ENCODE measurements at places on chromosomes 12 and 14. TPM values are rescaled to one million over a fixed set of nuclear protein-coding genes. Genes with fewer than 3 reads are reported as not detected.

Gene RIPK3
- 0.50 TPM for total RNA-seq

Gene EEF1AKMT3
- total RNA-seq, result 11.8 TPM

Gene ACRBP
- 3.1 TPM for total RNA-seq

Gene KRT75
- total RNA-seq, result not detected

Gene PLEKHD1
- total RNA-seq, result 0.22 TPM

Gene ATP6V1D
- 234 TPM for total RNA-seq

Gene MMAB
- total RNA-seq, result 78.6 TPM

Gene INHBC
- total RNA-seq, result not detected

Gene HOXC10
- 3.4 TPM for total RNA-seq

Gene AQP6
- total RNA-seq, result not detected

Gene C12orf42
- not detected for total RNA-seq

Gene APOLD1
- 7.6 TPM for total RNA-seq

Gene SLC22A17
- 28.6 TPM for total RNA-seq

Gene TMEM132D
- not detected for total RNA-seq

Gene ASPG
- total RNA-seq, result 5.0 TPM

Gene C12orf54
- total RNA-seq, result not detected

Gene APAF1
- 6.7 TPM for total RNA-seq

Gene PMEL
- total RNA-seq, result 0.69 TPM

Gene LRRC10
- total RNA-seq, result not detected

Gene RILPL2
- 3.2 TPM for total RNA-seq

Gene P2RX2
- total RNA-seq, result not detected

Gene CD27
- 0.54 TPM for total RNA-seq

Gene AICDA
- not detected for total RNA-seq

Gene SPTB
- total RNA-seq, result 2.6 TPM

Gene TTC6
- total RNA-seq, result not detected

Gene TMPRSS12
- total RNA-seq, result not detected

Gene TRHDE
- 0.68 TPM for total RNA-seq

Gene ACVRL1
- 98.4 TPM for total RNA-seq

Gene CRIP1
- total RNA-seq, result 1.9 TPM

Gene LRRIQ1
- total RNA-seq, result 0.22 TPM

Gene ISM2
- total RNA-seq, result not detected

Gene KRT83
- not detected for total RNA-seq

Gene TEDC1
- 3.0 TPM for total RNA-seq

Gene RARG
- 25.9 TPM for total RNA-seq

Gene ACOT6
- total RNA-seq, result not detected

Gene AHSA1
- 171 TPM for total RNA-seq

Gene MYO1H
- not detected for total RNA-seq

Gene GLIPR1L1
- not detected for total RNA-seq

Gene TAS2R30
- 3.1 TPM for total RNA-seq

Gene MIPOL1
- total RNA-seq, result 17.5 TPM

Gene SCNN1A
- total RNA-seq, result 7.6 TPM

Gene CHURC1
- total RNA-seq, result 96.7 TPM

Gene LHX5
- total RNA-seq, result not detected

Data from adrenal gland (tissue), 19 donors.